ENCODE measurements at places on chromosomes 5 and 9. TPM values are rescaled to one million over a fixed set of nuclear protein-coding genes. Genes with fewer than 3 reads are reported as not detected.

DNA sequence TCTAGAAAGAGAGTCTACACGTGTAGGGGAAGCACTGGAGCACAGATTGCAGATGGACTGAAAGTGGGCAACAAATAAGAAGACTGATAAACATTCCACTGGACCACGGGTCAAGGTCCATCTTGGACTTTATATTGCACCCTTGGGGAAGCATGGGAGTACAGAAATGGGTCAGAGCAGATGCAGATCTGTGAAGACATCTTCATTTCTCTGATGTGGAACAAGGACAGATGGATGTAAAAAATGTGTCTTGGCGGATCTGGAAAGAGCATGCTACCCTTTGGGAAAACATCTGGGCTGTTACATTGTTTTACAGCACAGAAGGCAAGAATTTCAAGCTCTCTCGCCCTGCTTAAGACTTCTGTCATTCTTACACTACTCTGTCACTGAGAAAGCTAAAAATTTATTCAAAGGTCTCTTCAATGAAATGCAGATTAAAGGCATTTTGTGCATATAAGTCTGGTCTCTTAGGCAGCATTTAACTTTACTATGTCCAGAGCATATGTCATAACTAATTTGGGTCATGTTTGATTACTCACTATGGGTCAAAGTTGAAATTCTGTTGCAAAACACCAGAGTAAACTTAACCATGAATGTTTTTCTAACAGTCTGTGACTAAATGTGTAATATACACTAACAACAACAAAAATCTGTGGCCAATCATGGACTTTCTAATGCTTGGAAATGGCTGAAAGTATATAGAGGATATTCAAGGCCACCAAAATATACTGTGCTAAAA, 756.4 kb upstream of the DMAC1 start:
- DNase-seq, result no peak
- no peaks in the 10 kb centered on the region for H3K27me3 ChIP-seq
- H3K36me3 ChIP-seq, result no peaks in the 10 kb centered on the region
- H3K4me1 ChIP-seq, result no peaks in the 10 kb centered on the region

DNA sequence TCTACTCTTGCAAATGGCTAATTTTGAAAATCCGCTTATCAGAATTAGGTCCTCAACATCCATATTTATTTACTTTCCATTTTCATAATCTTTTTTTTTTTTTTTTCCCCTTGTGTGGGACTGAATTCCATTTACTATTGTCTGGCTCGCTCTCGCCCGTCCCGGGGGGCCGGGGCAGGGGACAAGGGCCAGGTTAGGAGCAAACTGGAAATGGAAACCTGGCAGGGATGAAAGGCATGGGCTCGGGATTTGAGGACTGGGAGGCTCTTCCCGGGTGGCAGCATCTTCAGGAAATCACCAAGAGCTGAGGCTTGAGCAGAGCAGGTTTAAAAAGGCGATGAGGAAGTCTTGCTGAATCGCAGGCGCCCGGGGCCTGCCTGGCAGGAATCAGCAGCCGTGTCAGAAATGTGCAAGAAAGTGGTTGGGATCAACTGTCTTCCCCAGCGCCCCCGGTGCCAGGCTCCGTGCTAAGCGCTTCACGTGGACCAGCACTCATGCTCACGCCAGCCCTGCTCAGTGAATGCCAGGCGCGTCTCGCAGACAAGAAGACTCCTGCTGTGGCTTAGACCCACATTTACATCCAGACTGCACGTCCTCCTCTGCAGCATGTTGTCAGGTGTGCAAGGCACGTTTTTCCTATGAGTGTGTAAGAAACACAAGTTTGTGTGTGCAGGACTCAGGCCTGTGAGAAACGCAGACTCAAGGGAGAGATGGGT, 66.3 kb upstream of the UNC5A start:
- peaks cover 24% of the 10 kb centered on the region for H3K4me1 ChIP-seq
- H3K27me3 ChIP-seq, result no peaks in the 10 kb centered on the region
- H3K4me3 ChIP-seq, result no peak overlapping the region
- H3K27ac ChIP-seq, result no peak overlapping the region
- peak; percentile 26 for DNase-seq
- no peaks in the 10 kb centered on the region for H3K36me3 ChIP-seq

The COX7C gene
- 675 TPM for polyA plus RNA-seq

GRCh38 chr5:177040814-177041420, 18.4 kb downstream of the ZNF346 start:
- H3K4me3 ChIP-seq, result no peak overlapping the region
- peaks cover 22% of the 10 kb centered on the region for H3K36me3 ChIP-seq
- H3K27ac ChIP-seq, result no peak overlapping the region
- no peaks in the 10 kb centered on the region for H3K27me3 ChIP-seq
- DNase-seq, result no peak
- H3K4me1 ChIP-seq, result no peaks in the 10 kb centered on the region

DNA sequence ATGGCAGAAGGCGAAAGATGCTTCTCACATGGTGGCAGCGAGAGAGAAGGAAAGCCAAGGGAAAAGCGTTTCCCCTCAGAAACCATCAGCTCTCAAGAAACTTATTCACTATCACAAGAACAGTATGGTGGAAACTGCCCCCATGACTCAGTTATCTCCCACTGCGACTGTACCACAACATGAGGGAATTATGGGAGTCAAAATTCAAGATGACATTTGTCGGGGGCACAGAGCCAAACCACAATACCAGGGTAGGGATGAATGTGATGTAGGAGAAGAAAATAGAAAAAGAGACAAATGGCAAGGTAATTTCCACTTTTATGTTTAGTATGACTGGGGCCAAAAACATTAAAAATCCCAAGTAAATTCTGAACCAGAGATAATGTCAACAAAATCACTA, 216.8 kb downstream of the TRIM36 start:
- H3K4me3 ChIP-seq, result no peak overlapping the region
- DNase-seq, result no peak
- no peaks in the 10 kb centered on the region for H3K27me3 ChIP-seq

GRCh38 chr9:69155341-69156030, 18.6 kb upstream of the TJP2 start:
- no peak overlapping the region for H3K27ac ChIP-seq
- no peak overlapping the region for H3K4me3 ChIP-seq
- H3K27me3 ChIP-seq, result no peaks in the 10 kb centered on the region
- no peaks in the 10 kb centered on the region for H3K36me3 ChIP-seq

- H3K27me3 ChIP-seq, result no peaks in the 10 kb centered on the region
- DNase-seq, result no peak
- no peaks in the 10 kb centered on the region for H3K36me3 ChIP-seq
- no peak overlapping the region for H3K27ac ChIP-seq
Observed at GRCh38 chr5:12615141-12615820, 711.0 kb upstream of the CTNND2 start.

DNA sequence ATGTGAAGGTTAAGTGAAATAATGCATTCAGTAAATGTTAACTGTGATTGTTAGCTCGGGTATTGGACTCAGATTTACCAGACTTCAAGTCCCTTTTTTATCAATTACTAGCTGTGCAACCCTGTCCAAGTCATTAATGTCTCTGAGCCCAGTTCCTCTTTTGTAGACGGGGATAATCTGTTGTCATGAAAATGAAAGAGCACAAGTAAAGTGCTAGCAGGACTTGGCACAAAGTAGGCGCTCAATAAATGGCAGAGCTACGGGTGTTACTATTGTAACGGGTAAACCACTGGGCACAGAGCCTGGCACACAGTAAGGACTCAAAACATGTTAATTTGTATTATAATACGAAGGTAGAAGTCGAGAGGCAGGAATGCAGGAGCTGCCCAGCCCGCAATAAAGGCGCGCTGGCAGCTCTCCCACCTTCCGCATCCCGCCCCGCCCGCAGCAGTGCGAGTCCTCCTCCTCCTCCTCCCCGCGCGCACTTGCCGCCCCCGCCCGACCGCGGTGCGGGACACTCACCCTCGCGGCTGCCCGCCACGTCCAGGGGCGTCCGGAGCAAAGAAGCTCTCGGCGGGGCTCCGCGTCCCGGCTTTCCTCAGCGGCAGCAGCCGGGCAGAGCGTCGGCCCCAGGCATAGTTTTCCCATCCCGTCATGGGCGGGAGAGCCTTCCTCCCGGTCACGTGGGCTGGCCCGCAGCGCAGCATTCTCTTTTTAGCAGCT, at the start of gene C1QTNF2:
Gene C1QTNF2 (minus strand): TSS at position 637 of the 723 bp plus-strand sequence. CDS start 15,615 bp downstream, outside the sequence.
- peak; percentile 77 for DNase-seq
- no peaks in the 10 kb centered on the region for H3K27me3 ChIP-seq
- peak within 1 kb of the TSS; percentile 59 for H3K4me3 ChIP-seq
- H3K27ac ChIP-seq, result no peak within 1 kb of the TSS
- H3K4me1 ChIP-seq, result peaks cover 10% of the 10 kb centered on the region

Measured in SK-N-SH (cell line).